ENCODE measurements at places on chromosomes 16 and 17.
A peak's percentile ranks its signal among the peaks of the same experiment; 100 is the strongest.

DNA sequence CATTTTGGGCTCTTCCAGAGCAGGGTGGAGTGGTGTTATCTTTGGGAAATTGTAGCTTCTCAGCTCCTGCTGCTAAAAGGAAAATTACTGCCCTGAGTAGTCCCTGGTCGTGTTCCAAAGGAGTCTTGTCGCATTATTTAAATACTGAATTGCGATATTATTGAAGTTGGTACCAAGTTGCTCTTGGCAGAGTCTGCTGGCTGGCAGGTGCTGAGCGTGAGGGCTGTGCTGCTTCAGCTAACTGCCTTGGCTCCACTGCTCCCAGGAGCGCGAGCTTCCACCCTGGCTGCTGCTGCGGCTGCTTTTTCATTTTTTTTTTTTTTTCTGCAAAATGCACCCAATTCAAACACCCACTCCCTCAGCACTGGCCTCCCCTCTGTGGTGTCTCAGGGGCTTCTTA, 289.8 kb downstream of the MAF start:
- DNase-seq = no peak

GRCh38 chr17:64632194-64632593, 29.9 kb downstream of the SMURF2 start:
- no peak for DNase-seq

DNA sequence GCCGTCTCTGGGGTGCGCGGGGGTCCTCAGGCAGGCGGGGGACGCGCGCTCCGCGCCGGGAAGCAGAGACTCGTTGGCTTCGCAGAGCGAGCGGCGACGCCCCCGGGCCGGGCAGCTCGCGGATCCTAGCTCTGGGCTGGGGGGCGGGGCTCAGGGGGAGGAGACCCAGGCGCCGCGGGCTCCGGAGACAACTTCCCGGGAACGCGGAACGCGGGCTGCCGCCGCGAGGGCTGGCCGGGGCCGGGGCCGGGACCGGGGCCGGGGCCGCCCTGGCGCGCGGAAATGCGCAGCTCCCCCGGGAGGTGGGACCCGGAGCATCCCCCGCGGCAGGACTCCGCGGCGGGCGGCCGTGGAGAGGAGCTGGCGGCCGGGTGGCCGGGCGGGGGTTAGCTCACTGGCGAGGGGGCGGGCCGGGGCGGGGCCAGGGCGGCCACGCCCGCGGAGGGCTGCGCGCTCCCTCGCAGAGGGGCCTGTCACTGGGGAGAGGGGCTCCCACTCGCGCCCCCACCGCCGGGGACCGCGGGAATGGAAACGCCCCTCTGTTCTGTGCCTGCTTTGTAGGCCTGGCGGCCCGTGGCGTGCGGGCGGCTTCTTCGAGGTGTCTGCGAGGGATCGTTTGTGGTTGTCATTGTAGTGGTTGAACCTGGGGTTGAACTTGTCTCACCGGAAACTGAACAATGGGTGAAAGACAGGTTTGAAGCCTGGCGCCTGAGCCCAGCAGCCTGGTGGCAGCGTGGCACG, at the start of gene GAS7:
GAS7 (minus strand) TSS at position 98 of the 741 bp plus-strand sequence.
- DNase-seq = peak; percentile 86

DNA sequence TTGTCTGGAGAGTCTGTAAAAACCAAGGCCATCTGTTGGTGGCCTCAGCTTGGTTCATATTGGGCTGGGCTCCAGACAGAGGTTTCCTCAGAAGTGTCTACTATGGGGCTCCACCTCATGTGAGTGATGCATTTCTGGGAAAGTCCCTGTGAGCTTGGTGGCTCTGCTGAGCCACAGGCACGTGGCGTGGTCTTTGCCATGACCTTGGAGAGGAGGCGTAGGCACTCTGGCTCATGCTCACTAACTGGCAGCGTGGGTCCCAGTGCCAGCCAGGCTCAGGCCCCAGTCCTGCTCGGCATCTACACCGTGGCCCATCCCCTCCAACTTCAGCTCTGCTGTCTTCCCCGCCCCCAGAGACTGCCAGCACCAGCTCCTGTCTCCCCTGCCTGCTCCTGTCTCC, 10.7 kb upstream of the SMTNL2 start:
- DNase-seq = peak; percentile 73

GRCh38 chr16:20866145-20866772, 33.9 kb downstream of the DCUN1D3 start:
- DNase-seq = no peak

DNA sequence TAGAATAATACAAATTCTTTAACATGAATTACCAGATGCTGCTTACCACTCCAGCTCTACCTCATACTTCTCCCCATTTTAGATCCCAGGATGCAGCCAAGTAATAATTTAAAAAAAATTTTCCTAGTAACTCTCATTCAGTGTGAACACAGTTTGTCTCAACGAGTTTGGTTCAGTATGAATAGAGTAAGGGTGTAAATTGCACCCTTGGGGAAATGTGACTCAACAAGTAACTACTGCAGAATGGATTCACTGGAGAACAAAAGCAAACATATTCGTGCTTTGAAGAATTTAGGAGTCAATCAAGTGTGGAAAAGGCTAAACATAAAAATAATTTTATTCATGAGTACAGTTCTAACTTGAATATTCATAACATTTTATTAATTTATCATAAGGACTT, 23.0 kb downstream of the KCNJ16 start:
- no peak for DNase-seq

GRCh38 chr17:8735336-8735939, 9.2 kb downstream of the CCDC42 start:
- no peak for DNase-seq

GRCh38 chr16:11303405-11304138, 22.4 kb upstream of the PRM1 start:
- no peak for DNase-seq

- peak; percentile 56 for DNase-seq
Observed at GRCh38 chr17:44830359-44831288, 537 bp upstream of the GJC1 start.

Measured in GM20000 (cell line).